ENCODE measurements at places on chromosomes 2 and 18.

DNA sequence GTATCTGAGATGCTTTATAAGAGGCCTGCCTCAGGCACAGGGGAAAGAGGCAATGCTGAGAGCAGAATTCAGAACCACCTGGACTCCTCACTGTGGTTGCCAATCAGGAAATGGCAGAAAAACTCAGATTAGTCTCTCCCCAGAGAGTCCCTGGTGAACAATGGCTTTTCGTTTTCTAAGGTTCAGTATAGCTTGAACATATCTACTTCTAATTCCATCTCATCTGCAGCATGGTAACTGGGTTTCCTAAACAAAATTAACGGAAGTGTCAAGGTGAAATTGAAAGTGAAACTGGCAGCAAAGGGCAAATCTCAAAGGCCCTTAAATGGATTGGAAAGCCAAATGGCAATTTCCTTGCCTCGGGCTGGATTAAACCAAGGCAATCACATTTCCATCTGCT is 480.2 kb upstream of the ACVR2A start:
- no peak for DNase-seq

DNA sequence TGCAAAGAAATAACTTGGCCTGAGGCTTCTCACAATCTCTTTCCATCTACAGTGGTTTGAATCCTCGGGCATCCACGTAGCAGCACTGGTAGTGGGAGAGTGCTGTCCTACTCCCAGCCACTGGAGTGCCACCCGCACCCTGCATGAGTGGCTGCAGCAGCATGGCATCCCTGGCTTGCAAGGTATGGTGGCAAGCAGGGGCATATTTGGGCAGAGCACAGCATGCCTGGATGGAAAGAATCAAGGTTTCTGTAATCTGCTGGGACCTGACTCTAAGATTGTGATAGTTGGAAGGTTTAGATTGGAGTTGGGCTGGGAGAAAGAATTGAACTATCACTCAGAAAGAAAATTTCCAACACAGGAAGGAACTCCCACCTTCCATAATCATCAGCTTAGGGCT is 4.0 kb downstream of the CAD start:
- DNase-seq, result no peak

DNA sequence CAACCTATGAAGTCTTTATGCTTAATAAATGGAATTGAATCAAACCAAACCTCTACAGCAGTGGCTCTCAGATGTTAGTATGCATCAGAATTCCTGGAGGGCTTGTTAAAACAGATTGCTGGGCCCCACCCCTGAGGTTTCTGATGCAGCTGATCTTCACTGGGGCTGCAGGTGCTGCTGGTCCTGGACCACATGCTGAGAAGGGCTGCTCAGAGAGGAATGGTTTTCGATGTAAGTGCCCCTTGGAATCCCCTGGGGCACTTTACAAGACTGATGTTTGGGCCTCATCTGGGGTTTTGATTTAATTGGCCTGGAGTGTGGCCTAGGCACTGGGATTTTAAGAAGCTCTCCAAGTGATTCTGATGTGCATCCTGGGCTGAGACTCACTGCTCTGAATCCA is 403.8 kb upstream of the HS6ST1 start:
- no peak for DNase-seq

DNA sequence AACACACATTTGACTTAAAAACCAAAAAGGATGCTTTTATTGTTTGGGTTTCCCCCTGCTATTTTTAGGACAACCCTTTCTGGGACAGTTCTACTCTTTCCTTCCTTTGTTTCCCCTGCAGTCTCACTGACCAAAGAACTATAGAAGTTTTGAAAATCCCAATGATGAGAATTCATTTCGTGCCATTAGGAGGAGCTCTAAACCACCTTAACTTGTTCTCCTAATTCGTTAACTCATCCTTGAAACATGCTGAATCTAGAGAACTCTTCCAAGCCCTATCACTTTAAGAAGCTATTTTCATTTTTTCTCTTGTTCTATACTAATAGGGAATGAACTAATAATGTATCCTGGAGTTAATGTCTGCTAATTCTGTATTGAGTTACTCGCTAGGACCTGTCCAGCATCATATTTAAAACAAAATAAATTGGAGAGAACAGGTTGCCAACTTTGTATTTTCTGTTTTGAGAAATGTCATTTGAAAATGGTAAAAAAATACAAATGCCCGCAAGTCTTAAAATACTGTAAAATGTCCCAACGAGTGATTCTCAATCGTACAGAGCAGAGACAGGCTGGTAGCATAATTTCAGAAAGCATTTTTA is 62.9 kb downstream of the AFTPH start:
- DNase-seq, result no peak

Data from activated T-helper 9 cell treated with anti-CD3 and anti-CD28 coated beads, Interleukin-2, amount 50 U/mL, for 16 hours (primary cell).